ENCODE measurements at places on chromosomes 7 and 10.

GRCh38 chr7:104367926-104368325 lies 39.5 kb downstream of the LHFPL3 start:
- DNase-seq: no peak

- DNase-seq: no peak
Measured at GRCh38 chr7:149846436-149847046, 8.4 kb downstream of the ZNF862 start.

DNA sequence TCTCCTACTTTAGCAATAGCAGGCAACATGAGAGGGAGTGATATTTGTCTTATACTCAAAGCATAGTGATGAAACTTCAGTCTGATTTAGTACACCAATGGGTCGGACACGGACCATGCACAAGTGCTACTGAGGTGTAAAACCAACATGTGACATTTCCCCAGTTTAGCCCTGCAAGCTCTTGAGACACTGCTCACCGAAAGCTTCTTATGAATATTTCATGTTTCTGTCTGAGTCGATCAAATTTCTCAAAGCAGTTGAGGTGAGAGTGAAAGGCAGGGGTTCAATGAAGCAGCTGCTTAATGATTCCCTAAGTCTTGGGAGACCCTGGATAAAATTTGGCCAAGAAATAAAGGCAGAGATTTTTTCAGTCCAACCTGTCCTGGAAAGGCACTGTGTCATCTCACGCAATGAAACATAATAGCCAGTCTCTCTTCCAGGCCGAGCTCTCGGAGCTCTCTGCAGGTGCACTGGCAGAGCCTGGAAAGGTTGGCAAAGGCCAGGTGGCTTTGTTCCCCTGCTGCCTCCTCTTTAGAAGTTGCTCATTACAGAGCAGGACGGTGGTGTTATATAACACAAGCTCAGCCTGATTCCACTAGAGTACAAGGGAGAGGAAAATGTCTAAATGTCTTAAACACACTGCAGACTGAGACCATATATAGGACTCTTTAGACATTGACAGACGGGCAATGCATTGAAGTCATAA lies 33.9 kb upstream of the XPNPEP1 start:
- no peak for DNase-seq

DNA sequence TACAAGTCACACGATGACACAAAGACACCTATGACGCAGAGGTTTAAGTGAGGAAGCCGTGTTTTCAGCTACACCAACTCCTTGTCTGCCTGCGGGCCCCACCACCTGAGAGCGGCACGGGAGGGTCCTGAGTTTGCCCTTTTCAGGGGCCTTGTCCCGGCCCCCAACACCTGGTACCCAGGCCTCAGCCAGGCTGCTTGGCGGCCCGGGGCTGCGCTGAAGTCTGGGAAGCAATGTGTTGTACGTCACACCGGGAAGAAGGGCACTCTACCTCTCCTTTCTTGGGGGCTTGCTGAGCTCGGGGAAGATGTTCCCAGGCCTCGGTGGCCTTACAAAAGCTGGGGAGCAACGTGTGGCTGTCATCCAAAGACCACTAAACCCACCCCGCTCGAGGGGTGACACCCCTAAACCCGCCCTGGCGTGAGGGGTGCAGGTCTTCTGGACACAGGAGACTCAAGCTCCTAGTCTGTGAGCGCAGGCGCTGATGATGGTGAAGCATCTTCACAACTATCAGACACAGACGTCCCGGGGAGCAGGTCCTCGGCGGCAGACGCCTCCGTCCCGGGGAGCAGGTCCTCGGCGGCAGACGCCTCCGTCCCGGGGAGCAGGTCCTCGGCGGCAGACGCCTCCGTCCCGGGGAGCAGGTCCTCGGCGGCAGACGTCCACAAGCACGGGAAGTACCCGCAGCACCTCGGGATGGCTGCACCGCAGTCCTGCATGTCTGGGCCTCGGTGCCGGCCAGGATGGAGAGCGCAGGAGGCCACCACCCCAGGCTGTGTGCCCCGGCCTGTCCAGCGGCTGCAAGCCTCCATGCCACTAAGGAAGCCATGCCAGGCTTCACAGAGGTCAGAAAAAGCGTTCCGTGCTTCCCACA lies 15.4 kb downstream of the CFAP46 start:
- DNase-seq: no peak

DNA sequence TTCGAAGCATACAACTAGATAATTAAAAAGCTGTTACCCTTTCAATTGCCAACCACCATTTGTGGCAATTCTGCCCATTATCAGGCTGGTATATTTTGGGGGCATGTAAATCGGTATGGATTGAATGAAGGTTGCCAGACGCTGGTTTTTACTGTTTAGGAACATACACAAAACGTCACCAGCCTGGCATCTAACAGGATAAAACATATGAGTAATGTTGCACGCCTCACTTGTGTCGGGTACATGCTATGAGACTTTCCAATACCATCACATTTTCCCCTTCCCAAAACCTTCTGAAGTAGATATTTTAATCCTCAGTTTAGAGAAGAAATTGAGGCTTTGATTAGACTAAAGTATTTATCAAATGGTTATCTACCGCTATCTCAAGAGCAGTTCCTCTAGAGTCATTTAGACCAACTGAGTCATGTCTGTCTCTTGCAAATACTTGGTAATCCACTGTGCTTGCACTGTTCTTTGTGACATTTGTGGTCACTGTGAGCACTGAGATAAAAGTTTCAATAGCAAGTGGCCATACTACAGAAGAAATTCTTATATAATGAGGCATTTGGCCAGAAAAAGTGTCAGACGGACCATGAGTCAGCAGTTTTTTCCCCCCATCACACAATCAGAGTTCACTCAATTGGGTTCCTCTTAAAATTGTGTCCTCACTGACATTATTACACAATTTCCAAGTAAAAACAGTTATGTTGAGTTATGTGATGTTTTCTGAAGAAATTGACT lies 498.7 kb downstream of the NXPH1 start:
- no peak for DNase-seq

- no peak for DNase-seq
Measured at GRCh38 chr7:128422842-128423241, 13.1 kb upstream of the IMPDH1 start.
